ENCODE measurements at places on chromosomes 6 and 20.

DNA sequence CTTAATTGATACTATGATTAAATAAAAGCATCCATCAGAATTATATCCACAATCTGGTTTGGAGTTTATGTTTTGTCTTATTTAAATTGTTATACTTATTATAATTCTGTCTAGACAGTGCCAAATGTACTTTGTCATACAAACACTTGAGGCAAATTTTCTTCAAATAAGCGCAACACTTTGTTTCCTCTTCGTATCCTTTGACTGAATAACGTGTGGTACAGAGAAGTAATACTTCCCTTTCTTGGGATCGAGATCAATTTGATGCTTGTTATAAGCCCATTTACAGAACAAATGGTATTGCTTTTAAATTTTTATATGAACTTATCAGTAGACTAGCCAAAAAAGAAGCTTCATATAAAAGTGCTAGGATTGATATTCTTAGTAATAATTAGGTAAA is 111.0 kb downstream of the ATG5 start:
- no peak for DNase-seq

DNA sequence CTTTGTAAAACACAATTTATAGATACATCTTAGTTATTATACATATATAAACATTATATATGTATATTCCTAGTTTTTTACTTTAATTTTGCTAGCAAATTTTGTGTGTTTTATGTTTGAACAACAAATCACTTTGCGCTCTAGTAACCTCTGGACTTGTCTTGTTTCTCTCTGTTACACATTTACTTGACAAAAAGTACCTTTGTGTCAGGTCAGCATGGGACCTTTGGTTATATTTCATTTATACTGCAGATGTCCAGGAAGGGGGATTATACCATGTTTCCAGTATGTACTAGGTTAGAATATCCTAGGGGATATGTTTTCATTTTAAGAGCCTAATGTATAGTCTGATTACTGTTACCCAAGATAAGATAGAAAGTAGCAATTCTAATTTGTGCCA is 28.5 kb upstream of the ELOVL5 start:
- DNase-seq: no peak

DNA sequence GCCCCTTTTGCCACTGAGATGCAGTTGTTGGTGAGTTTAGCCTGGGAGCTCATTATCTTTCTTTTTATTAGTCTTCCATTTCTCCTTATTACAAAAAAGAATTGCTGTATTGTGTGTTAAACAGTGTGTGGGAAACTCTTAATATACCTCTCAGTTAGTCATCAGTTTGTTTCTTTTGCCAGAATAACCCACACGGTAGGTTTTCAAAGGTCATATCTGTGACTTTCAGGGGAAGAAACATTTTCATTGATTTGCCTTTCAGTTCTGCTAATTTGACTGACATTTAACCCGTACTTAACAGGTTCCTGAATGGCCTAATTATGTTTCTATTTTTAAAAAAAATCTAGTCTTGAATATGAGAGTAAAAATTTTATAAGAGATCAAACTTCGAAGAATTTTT is 145.3 kb downstream of the KHDC1L start:
- no peak for DNase-seq

DNA sequence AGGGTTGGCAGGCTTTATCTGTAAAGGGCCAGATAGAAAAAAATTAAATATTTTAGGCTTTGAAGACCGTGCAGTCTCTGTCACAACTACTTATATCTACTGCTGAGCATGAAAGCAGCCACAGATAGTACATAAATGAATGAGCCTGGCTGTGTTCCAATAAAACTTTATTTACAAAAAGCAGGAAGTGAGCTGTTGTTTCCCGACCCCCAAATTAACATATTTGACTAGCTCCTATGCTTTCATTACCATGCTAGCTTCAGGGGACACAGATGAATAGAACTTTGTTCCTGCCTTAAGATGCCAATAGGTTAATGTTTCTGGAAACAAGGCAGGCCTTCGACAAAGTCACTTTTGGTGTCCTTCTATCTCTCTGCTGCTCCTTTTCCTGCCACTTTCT is 1058.0 kb upstream of the FLRT3 start:
- no peak for DNase-seq

DNA sequence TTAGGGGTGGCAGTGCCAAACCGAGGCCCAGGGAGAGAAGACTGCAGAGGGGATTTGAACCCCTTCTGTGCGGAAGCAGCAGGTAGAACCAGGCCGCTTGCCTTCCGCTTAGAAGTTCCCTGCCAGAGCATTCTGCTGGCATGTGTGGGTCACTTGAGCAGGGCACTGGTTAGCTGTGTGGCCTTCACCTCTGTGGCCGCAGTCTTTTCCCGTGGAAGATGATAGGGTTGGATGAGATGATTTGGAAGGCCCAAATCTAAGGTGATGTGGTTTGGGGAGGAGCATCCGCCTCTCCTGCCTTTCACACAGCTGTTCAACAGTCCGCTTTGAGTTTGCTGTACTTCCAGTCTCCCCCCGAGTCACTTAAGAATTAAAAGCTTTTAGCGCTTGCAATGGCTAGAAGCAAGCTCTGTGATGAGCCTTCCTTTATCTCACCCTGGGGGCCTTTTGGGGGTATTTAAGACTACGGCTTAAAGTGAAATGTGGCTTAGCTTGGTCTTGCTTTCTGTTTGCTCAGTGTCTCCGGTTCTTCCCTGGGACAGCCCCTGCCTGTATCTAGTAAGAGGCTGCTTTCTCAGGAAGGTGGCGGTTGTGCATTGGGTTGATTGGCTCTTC is 743 bp downstream of the CMTR1 start:
- peak; percentile 9 for DNase-seq

- DNase-seq: no peak
Observed at GRCh38 chr6:116877743-116878142, 701 bp downstream of the RFX6 start.

- no peak for DNase-seq
Observed at GRCh38 chr6:132792510-132792909, 5.9 kb downstream of the SLC18B1 start.

DNA sequence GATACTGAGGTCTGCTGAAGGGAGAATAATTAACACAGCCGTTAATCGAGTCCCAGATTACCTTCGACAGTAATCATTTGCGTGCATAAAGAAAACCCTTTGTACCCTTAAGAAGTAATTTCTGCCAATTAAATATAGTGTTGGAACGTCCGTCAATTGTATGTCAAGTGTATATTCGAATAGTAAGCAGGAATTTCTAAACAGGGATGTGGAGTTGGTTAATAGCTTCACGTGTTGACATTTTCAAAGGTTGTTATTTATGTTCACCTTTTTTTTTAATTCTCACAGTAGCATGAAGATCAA is 798 bp upstream of the SNAP91 start:
- no peak for DNase-seq

GRCh38 chr6:73145690-73146089 is 79.6 kb downstream of the KHDC1L start:
- DNase-seq: no peak

DNA sequence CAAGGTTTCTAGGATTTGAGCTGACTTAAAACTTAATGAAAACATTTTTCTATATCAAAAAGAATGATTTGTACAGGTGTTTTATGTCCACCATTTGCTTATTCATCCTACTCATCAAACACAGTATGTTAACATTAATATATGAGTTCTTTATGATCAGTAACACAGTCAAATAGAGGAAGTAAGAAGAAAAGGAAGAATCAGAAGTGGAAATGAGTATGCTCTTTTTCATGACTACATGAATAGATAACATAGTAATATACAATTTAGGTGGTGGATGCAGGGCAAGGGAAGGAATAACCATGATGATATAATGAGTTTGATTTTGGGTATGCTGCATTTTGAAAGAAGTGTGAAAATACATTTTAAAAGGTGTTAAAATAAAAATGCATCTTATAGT is 16.5 kb downstream of the KPNA5 start:
- no peak for DNase-seq

DNA sequence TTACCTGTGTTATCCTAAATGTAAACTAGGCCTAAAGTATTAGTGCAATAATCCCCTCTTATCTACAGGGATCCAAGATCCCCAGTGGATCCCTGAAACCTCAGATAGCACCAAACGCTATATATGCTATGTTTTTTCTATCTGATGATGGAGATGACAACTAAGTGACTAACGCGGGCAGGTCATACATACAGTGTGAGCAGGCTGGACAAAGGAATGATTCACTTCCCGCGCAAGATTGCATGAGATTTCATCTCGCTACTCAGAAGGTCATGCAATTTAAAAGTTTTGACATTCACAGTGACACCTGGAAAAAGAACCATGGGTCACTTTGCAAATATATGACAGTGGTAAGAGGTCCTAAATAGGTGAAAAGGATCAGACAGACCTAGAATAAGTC is 875.9 kb downstream of the HACE1 start:
- DNase-seq: no peak

DNA sequence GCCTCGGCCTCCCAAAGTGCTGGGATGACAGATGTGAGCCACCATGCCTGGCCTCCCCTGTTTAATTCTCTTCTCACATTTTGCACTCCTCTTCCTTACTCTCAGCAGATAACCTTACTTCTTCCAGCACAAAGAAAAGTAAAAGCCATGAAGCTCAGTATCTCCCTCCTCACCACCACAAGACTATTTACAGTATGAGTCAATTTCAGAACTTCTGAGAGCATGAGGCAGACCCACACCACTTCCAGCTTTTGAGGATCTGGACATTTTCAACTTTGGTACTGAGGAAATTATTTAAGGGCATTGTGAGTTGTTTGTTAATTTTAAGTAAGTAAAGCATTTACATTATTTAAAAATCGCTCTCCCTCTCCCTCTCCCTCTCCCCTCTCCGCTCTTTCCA is 8.0 kb upstream of the SNX3 start:
- DNase-seq: no peak

GRCh38 chr6:70299456-70299855 is 3.4 kb downstream of the COL9A1 start:
- DNase-seq: no peak
